ENCODE measurements at places on chromosomes 5 and 9.
A peak's percentile ranks its signal among the peaks of the same experiment; 100 is the strongest.

GRCh38 chr5:160367261-160367660, 3.2 kb downstream of the C1QTNF2 start:
- no peak for DNase-seq

DNA sequence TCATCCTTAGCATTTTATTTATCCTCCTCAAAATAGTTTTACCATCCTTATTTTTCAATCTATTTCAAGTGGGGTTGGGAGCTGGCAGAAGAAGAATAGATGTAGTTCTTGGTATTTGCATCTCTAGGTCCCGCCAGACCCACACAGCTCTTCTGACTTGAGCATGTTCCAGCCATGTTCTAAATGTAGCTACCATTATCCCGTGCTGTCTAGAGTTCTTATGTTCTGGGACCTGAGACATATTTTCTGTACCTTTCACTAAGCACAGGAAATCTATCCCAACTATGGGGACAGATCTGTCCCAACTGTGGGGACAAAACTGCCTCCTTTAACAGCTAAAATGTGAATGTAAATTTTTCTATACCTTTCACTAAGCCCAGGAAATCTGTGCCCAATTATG, 32.0 kb downstream of the PAM start:
- DNase-seq, result no peak

DNA sequence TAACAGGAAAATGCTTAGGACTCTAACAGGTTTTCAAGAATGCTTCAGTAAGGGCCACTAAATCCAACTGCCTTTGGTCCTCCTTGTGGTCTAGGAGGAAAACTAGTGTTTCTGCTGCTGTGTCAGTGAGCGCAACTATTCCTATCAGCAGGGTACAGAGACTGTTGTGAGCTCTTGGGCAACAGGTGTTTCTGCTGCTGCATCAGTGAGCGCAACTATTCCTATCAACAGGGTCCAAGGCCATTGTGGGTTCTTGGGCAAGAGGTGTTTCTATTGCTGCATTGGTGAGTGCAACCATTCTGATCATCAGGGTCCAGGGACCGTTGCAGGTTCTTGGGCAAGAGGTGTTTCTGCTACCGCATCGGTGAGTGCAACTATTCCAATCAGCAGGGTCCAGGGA, 256.3 kb downstream of the CDH10 start:
- no peak for DNase-seq

DNA sequence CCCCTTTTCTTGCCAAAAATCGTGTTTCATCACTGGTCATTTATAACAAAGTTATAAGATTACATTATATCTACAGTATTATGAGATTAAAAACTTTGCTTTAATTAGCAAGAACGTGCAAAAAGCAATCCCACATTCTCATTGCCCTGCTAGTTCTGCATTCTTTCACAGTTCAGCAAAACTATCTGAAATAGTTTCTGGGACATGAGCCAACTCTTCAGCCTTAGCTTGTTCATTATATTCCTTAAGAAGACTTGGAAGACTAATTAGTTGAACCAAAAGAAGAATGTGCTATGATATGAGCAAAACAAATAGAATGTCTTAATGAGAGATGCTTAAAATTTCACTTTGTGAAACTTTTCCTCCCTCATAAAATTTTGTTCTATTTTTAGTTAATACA, 76.7 kb downstream of the ITGA1 start:
- no peak for DNase-seq

GRCh38 chr9:28747351-28747985, 1174.2 kb upstream of the C9orf72 start:
- DNase-seq, result no peak

DNA sequence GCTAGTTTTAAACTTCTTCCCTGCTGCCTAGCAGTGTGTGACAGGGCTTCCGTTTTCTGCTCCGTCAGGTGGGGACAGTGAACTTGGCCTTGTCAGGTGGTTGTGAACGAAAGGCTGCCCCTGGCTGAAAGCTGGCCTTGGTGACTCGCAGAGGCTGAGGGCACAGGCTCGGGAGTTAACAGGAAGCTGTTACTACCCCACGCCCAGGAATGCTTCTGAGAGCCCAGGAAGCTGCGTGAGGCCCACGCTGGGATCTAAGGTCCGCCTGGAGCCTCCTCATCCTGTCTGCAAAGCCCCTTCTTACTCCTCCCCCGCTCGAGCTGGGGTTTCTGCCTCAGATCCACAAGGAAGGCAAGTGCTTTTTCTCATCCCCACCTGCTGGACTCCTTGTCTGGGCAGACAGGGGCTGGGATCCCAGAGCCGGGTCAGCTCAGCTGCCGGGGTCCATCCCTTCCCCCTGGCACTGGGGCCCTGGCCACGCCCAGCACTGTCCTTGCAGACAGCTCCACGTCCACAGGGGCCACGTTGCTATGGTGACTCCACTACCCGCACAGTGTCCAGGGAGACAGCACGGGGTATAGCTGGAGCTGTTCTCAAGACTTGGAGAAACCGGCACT, 124.7 kb upstream of the TBC1D2 start:
- DNase-seq, result no peak

DNA sequence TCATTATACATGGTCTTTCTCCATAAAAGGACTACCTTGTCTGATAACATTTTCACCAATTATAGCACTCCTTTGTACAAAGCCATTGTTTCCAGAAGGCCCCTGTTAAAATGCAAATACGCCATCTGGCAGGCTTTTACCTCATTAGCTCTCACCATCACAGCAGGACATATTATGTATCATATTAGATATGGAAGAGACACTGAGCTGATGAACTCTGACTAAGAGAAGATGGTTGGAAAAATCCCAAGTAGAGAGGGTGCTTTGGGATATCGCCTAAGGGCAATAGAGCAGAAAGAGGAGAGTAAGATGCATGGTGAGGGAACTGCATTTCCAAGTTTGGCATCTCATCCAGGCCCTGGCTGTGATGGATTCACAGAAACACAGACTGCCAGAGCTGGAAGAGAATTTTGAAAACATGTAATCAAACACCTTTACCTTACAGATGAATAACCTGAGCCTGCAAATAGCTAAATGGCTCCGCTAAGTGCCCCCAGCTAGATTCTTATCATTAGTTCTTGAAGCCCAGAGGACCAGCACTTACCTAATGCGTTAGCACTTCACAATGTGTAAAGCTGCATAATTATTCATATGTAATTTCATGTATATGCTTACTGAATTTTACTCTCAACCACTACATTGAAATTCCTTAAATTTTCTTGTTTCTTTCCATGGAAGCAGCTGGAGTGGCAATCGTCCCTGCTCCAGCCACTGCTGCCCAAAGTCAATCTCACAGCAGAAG, 393.6 kb upstream of the IZUMO3 start:
- DNase-seq, result peak; percentile 51

DNA sequence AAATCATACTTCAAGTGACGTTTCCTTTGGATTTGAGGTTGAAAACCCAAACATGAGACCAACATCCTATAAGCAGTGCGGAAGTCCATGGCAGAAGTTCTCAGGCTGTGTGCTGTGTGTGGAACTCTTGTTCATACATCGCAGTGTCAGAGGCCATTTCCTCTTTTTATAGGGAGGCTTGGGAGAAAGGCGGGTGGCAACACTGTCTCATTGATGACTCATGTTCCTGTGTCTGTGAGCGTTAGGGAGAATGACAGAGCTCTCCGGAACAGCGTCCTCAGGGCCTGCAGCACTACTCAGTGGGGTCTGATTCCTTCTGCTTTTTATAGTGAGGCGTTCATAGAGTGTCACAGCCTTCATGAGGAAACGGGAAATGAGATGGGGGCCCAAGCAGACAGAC, 98.8 kb upstream of the BASP1 start:
- no peak for DNase-seq

DNA sequence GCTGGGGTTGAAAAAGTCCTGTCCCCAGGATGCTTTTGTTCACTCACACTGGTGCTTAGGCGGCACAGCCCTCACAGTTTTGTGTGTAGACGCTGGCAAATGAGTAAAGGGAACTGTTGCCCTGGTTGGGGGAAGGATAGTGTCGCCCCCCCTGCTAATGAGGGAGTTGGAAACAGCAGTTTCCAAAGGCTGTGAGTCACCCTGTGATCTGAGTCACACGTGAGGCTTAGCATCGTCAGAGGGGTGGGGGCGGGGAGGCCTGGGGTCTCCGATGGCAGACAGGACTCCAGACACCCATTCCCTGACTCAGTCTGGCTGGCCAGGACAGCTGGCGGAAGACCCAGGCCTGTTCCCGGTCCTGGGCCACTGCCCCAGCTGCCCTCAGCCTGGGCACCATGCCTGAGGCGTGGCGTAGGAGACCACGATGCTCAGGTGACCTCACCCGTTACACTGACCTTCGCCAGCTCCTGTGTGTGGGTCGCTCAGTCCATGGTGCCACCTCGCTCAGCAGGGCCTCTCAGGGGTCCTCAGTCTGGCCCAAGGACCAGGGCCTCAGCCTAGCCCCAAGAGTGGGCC, 2.9 kb downstream of the DNAJB5 start:
- no peak for DNase-seq

DNA sequence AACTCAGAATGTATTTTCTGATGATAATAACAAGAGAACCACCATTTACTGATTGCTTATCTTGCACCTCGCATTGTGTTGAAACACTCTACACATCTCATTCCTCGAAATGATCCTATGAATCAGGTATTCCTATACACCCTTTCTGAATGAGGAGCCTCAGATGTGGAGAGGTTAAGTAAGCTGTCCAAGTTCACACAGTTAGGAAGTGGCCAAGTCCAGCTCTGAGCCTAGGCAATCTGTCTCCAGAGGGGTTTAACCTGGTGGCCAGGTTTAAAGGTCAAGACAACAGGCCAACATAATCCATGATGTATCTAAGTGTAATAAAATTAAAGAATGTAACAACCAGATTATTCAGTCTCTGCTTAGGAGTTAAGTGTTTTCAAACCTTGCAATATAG, 12.9 kb downstream of the FAM169A start:
- DNase-seq, result no peak

DNA sequence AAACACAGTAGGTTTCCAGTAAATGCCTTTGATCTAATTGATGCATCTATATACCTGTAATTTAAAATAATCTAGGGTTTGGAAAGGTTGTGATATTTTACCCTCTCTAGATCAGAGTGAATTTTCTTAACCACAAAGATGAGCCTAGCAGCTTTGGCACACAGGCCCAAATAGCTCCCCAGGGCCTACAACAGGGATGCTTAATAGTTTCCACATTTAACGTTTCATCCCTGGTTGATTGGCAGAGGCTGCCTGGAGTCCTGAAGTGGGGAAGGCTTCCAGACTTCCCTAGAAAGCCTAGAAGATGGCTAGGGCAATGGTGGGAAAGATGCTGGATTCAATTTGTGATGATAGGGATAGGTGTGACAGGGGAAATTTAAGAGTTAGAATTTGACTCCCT, 206.6 kb downstream of the NSG2 start:
- DNase-seq, result no peak

- DNase-seq, result no peak
Observed at GRCh38 chr5:166276006-166276405, 2015.4 kb upstream of the WWC1 start.

GRCh38 chr5:116765441-116765840, 190.8 kb upstream of the SEMA6A start:
- DNase-seq, result no peak

DNA sequence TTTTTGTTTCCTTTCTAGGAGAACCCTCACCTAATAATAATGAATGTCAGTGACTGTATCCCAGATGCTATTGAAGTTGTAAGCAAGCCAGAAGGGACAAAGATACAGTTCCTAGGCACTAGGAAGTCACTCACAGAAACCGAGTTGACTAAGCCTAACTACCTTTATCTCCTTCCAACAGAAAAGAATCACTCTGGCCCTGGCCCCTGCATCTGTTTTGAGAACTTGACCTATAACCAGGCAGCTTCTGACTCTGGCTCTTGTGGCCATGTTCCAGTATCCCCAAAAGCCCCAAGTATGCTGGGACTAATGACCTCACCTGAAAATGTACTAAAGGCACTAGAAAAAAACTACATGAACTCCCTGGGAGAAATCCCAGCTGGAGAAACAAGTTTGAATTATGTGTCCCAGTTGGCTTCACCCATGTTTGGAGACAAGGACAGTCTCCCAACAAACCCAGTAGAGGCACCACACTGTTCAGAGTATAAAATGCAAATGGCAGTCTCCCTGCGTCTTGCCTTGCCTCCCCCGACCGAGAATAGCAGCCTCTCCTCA, 87.1 kb downstream of the OSMR start:
- DNase-seq, result no peak

GRCh38 chr5:173946323-173946722, 42.6 kb upstream of the C5orf47 start:
- DNase-seq, result no peak

GRCh38 chr5:180545248-180545647, 46.1 kb downstream of the SCGB3A1 start:
- DNase-seq, result no peak

GRCh38 chr5:170336065-170336464, 38.5 kb upstream of the LCP2 start:
- no peak for DNase-seq

- DNase-seq, result no peak
Observed at GRCh38 chr5:141657937-141658545, 6.8 kb upstream of the FCHSD1 start.

- no peak for DNase-seq
Observed at GRCh38 chr9:91334053-91334452, 27.7 kb downstream of the AUH start.

- no peak for DNase-seq
Observed at GRCh38 chr5:89437450-89438435, 554.8 kb upstream of the MEF2C start.

DNA sequence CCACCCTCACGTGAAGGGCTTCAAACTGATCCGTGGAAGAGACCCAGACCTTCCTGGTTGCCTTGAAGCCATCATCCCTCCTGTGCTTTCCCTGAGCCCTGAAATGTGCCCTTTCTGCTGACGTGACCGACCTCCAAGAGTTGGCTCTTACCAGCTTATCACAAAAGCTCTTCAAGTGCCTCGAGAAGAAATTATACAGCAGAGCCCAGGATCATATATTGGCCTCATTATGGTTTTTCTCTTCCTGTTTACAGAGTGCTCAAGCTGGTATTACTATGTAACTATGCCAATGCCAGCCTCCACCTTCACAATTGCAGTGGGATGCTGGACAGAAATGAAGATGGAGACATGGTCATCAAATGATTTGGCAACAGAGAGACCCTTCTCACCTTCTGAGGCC, 66.0 kb downstream of the AOPEP start:
- DNase-seq, result no peak

GRCh38 chr5:140322751-140323731, 20.1 kb upstream of the PFDN1 start:
- DNase-seq, result peak; percentile 62

DNA sequence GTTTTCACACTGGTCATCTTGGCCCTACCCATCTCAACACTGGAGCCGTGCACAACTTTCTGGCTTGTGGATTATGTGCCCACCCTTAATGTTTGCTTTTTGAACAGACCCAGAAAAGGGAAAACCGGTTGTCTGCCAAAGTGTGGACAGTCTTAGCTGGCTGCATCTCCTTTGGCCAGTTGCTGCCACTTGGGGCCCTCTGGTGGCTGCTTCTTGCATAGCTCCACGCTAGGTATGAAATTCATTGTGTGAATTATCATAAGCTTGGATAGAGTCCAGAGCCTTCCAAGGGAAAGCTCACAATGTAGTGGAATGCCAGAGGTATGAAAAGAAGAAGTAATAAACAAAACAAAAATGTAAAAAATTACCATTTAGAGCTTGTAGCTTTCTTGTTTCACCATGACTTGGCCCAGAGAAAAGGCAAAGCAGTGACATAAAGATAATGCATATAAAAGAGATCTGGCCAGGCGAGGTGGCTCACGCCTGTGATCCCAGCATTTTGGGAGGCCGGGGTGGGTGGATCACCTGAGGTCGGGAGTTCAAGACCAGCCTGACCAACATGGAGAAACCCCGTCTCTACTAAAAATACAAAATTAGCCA, 12.5 kb upstream of the SLC36A3 start:
- DNase-seq, result peak; percentile 30

All from NCI-H1092 treated with DMSO at 0.1 percent for 48 hours (cell line).